ENCODE measurements at places on chromosomes 1 and 21.
A peak's percentile ranks its signal among the peaks of the same experiment; 100 is the strongest.

GRCh38 chr1:67635055-67635809 is 49.8 kb upstream of the GADD45A start:
- no peak for DNase-seq

DNA sequence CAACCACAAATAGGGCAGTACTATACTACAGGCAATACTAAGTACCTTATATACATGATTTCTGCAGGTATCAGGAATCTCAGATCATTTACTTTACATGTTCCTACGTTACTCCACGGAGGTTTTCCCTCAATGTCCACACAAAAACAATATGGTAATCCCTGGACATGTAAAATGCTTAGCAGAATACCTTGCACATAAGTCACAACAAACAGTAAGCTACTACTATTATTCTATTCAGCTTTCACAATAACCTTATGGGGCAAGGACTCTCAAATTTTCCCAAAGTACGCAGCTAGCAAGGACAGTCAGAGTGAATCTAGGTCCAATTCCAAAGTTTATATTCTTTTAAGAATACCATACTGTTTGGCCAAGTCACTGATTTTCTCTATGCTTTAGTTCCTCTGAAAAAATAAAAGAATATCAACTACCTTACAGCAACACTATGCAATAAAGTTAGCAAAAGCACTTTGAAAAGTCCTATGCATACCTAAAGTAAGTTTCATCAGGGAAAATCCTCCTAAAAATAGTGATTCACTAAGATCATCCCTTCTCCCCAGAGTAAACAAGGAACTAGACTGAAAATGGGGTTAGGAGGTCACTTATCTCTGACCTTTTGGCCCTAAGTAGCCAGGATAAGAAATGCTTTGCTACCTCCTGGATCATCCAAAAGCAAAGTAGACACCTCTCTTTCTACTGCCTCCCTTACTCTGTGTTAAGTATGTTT is 67.4 kb downstream of the LUZP1 start:
- no peak for DNase-seq

GRCh38 chr21:19440792-19441655 is 1037.4 kb upstream of the TMPRSS15 start:
- DNase-seq = no peak

DNA sequence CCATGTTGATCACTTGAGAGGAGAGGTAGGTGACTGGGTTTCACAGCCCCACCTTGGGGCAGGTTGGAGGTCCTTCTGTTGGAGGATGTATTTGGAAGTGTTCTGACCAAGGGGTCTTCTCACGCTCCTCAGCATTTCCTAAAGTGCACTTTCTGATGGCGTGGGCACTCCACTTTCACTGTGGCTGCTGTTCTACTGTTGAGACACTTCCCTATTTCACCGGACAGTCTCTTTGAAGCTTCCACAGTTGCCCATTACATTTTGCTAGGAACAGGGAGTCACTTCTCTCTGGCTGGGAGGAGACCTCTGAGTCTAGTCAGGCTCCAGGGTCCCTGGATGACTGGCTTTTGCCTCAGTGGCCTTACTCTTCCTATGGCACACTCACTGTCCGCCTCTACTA is 180.0 kb upstream of the LMO4 start:
- no peak for DNase-seq

DNA sequence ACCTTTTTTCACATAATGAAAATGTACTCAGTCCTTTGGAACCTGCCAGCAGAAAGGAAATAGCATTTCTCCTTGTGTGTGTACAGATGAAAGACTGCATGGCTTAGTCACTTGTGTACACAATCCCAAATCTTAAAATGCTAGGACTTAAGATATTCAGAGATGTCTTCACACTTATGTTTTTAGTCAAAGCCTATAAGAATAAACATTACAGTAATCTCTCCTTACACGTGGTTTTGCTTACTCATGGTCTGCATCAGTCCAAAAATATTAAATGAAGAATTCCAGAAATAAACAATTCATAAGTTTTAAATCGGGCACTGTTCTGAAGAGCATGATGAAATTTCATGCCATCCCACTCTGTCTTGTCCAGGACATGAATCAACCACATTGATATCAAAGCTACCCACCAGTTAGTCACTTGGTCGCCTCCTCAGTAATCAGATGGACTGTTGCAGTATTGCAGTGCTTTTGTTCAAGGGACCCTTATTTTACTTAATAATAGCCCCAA is 75.7 kb upstream of the RRP15 start:
- peak; percentile 80 for DNase-seq

DNA sequence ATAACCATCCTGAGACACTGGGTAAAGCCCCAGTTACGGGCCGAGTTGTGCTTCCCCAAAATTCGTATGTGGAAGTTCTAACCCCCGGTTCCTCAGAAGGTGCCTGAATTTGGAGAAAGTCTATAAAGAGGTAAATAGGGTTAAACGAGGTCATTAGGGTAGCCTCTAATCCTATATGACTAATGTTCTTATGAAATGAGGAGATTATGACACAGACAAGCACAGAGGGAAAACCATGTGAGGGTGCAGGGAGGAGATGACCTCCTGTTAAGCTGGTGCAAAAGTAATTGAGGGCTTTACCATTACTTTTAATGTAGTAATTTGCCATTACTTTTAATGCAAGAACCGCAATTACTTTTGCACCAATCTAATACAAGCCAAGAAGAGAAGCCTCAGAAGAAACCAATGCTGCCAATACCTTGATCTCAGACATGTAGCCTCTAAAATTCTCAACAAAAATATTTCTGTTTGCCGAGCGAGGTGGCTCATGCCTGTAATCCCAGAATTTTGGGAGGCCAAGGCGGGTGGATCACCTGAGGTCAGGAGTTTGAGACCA is 260.8 kb downstream of the GPATCH2 start:
- DNase-seq = no peak

- no peak for DNase-seq
These were observed 8.0 kb upstream of the ELAPOR1 start for GRCh38 chr1:109105881-109106280.

- DNase-seq = peak; percentile 17
These were observed 3.3 kb upstream of the SLC45A1 start for GRCh38 chr1:8314346-8315280.

- no peak for DNase-seq
These were observed 824 bp upstream of the IFI44L start for GRCh38 chr1:78619446-78619802.

GRCh38 chr1:44101328-44101727 is 17.3 kb upstream of the KLF17 start:
- no peak for DNase-seq

- DNase-seq = no peak
These were observed 127.6 kb upstream of the KCTD3 start for GRCh38 chr1:215439549-215439948.

DNA sequence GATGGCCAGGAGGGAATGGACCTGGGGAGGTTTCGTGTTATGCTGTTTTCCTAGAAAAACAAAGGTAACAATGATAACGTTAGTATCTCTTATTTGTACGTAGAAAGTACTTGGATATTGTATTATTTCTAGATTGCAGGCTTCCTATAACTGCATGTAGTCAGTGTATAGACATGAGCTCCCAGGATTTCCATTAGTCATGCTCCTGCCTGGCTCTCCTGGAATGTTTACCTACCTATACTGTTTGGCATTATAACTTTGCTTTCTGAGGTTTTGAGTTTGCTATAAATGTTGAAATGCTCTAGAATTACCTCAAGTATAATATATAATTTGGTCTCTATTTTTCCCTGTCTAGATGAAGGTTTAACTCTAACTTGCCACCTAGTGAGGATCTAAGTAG is 66.1 kb downstream of the TTC3 start:
- DNase-seq = no peak

GRCh38 chr1:211648980-211649934 is 26.2 kb downstream of the NEK2 start:
- DNase-seq = no peak

DNA sequence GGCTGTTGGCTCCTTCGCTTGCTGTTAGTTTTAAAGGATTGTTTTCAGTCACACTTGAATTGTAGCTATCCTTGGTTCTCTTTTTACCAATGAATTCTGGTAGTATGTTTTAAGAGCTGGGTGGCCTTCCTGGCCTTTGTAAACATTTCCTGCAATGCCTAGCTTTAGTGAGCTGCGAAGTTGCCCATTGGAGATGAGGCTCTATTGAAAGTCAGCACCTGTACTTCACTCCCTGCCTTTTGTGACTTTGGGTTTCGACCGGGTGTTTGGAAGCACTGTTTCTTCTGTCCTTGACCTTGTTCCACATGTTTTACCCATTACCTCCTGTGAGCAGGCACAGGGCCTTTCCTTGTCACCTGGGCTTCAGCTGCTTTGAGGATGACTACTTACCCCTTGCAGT is 64.7 kb downstream of the DYRK1A start:
- DNase-seq = no peak
